Stimulated activated CD4-positive, alpha-beta T cell treated with anti-CD3 and anti-CD28 coated beads, Interleukin-12 subunit alpha, Interleukin-12 subunit beta, amount 100 ng/mL, for 24 hours (primary cell): ENCODE measurements at places on chromosomes 2 and 18.

- DNase-seq, result no peak
Observed at GRCh38 chr18:26863122-26863879, 2.2 kb downstream of the AQP4 start.

DNA sequence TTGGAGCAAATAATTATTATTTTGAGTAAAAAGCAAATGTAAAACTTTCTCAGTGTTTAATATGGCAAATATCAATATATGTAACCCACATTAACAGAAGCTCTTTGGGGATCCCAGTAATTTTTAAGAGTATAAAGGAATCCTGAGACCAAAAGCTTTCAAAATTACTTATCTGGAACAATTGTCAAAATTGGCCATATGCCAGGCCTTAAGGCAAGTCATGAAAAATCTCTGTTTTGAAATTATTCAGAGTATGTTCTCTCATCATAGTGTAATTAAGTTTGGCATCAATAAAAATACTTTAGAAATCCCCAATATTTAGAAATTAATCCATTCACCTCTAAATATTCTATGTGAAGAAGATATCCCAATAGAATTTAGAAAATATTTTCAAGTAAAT is 225.3 kb upstream of the ARL4C start:
- no peak for DNase-seq

DNA sequence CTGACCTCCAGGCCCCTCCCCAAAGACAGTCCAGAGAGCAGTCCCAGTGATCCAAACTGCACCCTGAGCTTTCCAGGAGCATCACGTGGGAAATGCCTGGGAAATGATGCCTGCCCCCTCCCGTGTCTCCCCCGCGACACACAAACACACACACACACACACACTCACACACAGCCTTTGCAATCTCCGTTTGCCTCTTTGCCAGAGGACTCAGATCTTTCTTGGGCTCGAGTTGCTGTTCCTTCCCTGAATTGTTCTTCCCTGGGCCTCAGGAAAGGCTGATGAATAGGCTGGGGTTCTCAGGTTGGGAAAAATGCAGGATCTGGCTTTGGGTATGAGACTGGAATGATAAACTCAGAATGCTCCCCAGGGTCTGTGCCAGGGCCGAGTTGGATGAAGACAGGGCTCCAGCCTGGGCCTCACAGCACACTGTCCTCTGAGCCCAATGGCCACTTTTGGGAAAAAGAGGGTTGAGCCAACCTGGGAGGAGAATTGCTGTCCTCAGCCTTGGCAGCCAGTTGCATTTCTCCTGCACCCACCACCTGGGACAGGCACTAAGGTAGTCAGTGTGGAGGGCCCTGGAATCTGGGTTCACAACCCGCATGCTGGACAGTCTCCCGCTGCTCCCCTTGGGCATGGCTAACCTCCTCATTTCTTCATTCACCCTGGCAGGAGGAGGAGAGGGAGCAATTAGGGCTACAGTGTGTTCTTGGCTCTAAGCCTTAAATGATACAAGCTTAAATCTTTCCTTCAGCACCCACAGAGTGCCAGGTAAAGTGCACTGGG is 43.9 kb upstream of the ATP6V1B1 start:
- no peak for DNase-seq

- no peak for DNase-seq
Observed at GRCh38 chr2:136286423-136286822, 168.5 kb upstream of the CXCR4 start.

- DNase-seq, result no peak
Observed at GRCh38 chr2:13015532-13016320, 299.0 kb downstream of the TRIB2 start.

GRCh38 chr2:167550448-167550847 is 662.2 kb downstream of the XIRP2 start:
- no peak for DNase-seq

GRCh38 chr2:43047187-43047780 is 179.1 kb downstream of the ZFP36L2 start:
- no peak for DNase-seq

DNA sequence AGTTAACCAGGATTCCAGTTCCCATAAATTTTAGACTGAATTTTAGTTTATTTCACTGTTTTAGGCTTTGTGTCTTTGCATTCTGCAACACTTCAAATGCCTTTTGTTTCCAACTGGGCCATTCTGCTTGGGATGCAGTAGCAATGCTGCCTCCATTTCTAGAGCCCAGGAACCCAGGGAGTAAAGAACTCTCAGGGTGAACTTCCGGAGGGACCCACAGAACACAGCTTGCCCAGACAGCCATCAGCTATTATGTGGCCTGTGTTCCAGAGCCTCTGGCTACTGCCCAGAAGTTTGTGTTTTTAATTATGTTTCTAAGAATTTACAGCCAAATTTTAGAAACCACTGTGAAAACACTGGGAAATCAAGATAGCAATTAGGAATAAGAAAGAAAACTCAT is 145.1 kb downstream of the TMEM163 start:
- DNase-seq, result no peak

DNA sequence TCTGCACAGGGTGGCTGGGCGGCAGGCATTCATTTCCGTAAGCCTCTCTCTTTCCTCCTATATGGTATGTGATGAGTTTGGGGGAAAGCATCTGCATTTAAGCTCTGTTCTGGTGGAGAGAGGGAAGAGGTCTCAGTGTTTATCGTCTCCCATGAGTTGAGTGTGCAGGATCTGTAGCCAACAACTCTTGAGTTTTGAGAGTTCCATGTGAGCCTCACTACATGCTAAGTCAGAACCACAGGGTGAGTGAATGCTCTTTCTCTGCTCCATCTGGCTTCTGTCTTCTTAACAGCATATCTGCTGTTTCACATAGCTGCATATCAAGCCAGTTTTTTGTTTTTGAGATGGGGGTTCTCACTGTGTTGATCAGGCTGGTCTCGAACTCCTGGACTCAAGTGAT is 22.7 kb downstream of the RAB31 start:
- DNase-seq, result no peak

GRCh38 chr2:231297108-231297908 is 98.2 kb upstream of the B3GNT7 start:
- no peak for DNase-seq

- DNase-seq, result no peak
Observed at GRCh38 chr2:213214209-213214608, 62.8 kb upstream of the IKZF2 start.

DNA sequence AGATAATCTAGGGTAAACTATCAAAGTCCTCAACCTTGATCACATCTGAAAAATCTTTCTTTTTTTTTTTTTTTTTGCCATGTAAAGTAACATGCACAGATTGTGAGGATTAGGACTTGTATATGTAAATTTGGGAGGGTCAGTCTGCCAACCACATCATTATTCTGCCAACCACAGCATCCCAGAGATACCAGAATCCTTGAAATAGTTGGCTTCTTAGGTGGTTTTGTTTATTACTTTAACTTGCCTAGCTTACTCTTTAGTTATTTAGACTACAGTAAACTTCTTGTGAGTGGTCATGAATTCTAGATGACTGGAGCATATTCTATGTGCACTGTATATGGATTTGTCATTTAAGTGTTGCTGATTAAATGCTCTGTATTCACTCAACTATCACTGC is 242.1 kb upstream of the RBMS1 start:
- DNase-seq, result no peak

DNA sequence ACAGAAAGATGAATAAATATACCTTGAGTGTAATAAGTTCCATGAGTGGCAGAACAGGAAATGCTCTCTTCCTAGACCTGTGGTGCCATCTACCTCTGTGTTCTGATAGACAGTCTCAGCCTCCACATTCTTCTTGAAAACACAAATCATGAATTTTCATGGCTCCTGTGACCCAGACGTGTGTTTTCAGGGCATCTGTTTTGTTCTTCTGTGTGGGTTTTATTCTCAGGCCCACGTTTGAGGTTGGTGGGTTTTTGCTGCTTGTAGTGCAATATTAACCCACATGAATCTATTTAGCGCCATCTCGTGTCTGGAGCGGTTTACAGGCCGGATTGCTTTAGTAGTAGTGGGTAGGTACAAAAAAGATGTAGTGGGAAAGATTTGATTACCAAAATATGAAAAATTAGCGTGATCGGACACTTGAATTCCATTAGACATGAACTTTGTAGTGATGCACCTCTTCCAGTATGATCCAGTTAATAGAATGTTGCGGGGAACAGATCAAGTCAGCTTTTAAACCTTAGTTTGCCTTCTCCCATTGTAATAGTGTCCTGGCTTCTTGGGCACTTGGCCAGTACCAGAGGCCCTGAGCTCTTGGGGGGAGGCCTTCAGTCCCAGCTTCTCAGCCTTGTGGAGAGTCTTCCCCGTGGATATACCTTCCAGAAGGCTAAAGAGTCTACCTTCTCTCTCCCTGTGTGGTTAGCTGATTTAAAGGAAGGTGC is 256.5 kb downstream of the TPGS2 start:
- no peak for DNase-seq

- no peak for DNase-seq
Observed at GRCh38 chr2:45007961-45008295, 1.3 kb downstream of the SIX2 start.

- DNase-seq, result no peak
Observed at GRCh38 chr2:120720746-120721375, 14.8 kb upstream of the GLI2 start.
